Common myeloid progenitor, CD34-positive (primary cell): ENCODE measurements at places on chromosomes 6 and 20.

DNA sequence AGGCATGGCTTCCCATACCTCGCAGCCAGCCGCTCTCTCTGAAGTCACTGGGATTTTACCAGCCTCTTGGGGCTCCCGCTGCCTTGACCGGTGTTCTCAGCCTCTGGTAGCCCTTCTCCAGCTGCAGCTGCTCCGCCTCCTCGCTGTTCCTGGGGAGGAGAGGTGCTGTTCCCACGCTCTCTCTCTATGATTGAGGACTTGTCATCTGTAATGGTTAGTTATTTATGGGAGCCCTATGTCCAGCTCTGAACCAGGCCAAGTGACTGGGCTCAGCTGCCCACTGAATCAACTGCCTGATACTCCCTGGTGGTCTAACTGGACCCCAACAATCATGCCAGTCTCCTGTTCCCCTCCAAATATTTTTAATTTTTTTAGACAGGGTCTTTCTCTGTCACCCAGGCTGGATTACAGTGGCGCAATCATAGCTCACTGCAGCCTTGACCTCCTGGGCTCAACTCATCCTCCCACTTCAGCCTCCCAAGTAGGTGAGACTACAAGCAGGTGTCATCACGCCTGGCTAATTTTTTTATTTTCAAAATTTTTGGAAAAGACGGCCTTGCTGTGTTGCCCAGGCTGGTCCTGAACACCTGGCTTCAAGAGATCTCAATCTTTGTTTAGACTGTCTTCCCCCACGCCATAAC is 4.8 kb upstream of the SLC4A11 start:
- peaks cover 53% of the 10 kb centered on the region for H3K27me3 ChIP-seq
- H3K36me3 ChIP-seq: no peaks in the 10 kb centered on the region
- no peak for DNase-seq
- H3K4me3 ChIP-seq: no peak overlapping the region

- H3K36me3 ChIP-seq: no peaks in the 10 kb centered on the region
- no peak overlapping the region for H3K27ac ChIP-seq
- no peak overlapping the region for H3K4me3 ChIP-seq
Observed at GRCh38 chr6:37201726-37202125, 31.8 kb downstream of the PIM1 start.

- peak; percentile 83 for DNase-seq
- H3K4me3 ChIP-seq: no peak overlapping the region
- no peaks in the 10 kb centered on the region for H3K36me3 ChIP-seq
- H3K27ac ChIP-seq: no peak overlapping the region
Observed at GRCh38 chr6:158703837-158704822, 54.3 kb downstream of the SYTL3 start.

GRCh38 chr6:125114248-125114858 is 39.2 kb upstream of the TPD52L1 start:
- DNase-seq: peak; percentile 72
- no peak overlapping the region for H3K27ac ChIP-seq
- no peaks in the 10 kb centered on the region for H3K4me1 ChIP-seq
- no peaks in the 10 kb centered on the region for H3K36me3 ChIP-seq

GRCh38 chr6:1426416-1426815 is 37.0 kb downstream of the FOXF2 start:
- no peak for DNase-seq
- no peaks in the 10 kb centered on the region for H3K36me3 ChIP-seq
- H3K27me3 ChIP-seq: no peaks in the 10 kb centered on the region
- H3K27ac ChIP-seq: no peak overlapping the region
- no peak overlapping the region for H3K4me3 ChIP-seq

- no peaks in the 10 kb centered on the region for H3K36me3 ChIP-seq
- DNase-seq: no peak
- no peak overlapping the region for H3K4me3 ChIP-seq
- no peaks in the 10 kb centered on the region for H3K27me3 ChIP-seq
- no peaks in the 10 kb centered on the region for H3K4me1 ChIP-seq
- no peak overlapping the region for H3K27ac ChIP-seq
Observed at GRCh38 chr6:80472271-80472670, 365.8 kb downstream of the BCKDHB start.

DNA sequence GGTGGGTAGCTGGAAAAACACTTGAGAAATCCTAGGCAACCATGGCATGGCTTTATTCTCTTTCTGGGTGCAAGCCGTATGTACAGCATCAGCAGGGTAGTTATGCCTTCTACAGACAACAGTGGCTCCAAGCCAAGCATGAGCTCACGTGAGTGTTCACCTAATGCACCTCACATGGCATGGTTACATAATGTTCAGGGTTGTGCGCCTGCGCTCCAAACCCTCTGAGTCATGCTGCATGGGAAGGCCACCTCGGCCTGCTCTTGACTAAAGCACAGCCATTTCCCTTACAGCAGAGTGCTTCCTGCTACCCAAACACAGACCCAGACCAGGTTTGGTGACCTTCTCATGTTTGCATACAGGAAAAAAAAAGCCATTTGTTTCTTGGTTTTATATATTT is 96.2 kb downstream of the VIP start:
- H3K27me3 ChIP-seq: no peaks in the 10 kb centered on the region
- H3K4me3 ChIP-seq: no peak overlapping the region
- DNase-seq: peak; percentile 19
- H3K4me1 ChIP-seq: no peaks in the 10 kb centered on the region
- H3K36me3 ChIP-seq: no peaks in the 10 kb centered on the region

- no peaks in the 10 kb centered on the region for H3K36me3 ChIP-seq
- H3K4me3 ChIP-seq: no peak overlapping the region
- no peak overlapping the region for H3K27ac ChIP-seq
- no peak for DNase-seq
- H3K4me1 ChIP-seq: no peaks in the 10 kb centered on the region
Observed at GRCh38 chr6:113530769-113531168, 326.4 kb upstream of the MARCKS start.

DNA sequence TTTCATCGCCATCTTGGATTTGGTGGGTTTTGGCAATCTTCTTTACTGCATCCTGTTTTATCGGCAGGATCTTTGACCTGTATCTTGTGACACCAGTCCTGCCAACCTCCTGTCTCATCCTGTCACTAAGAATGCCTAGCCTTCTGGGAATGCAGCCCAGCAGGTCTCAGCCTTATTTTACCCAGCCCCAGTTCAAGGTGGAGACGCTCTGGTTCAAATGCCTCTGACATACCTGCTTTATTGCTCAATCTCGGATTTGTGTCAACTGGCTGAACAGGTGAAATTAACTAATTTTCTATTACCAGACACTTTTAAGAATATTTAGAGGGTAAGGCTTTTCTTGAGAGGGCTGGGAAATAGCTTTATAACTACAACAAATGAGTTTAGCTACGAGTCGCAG is 102.5 kb downstream of the SASH1 start:
- no peak overlapping the region for H3K27ac ChIP-seq
- H3K4me3 ChIP-seq: no peak overlapping the region
- H3K36me3 ChIP-seq: no peaks in the 10 kb centered on the region
- H3K4me1 ChIP-seq: peaks cover 3% of the 10 kb centered on the region

- no peaks in the 10 kb centered on the region for H3K27me3 ChIP-seq
- H3K27ac ChIP-seq: no peak overlapping the region
- no peak overlapping the region for H3K4me3 ChIP-seq
- no peaks in the 10 kb centered on the region for H3K4me1 ChIP-seq
- DNase-seq: no peak
Observed at GRCh38 chr6:52138284-52138683, 47.9 kb upstream of the IL17A start.

- H3K27ac ChIP-seq: no peak overlapping the region
- H3K27me3 ChIP-seq: no peaks in the 10 kb centered on the region
- H3K4me1 ChIP-seq: no peaks in the 10 kb centered on the region
- no peak overlapping the region for H3K4me3 ChIP-seq
- DNase-seq: no peak
Observed at GRCh38 chr20:13526551-13526950, 112.2 kb downstream of the TASP1 start.

DNA sequence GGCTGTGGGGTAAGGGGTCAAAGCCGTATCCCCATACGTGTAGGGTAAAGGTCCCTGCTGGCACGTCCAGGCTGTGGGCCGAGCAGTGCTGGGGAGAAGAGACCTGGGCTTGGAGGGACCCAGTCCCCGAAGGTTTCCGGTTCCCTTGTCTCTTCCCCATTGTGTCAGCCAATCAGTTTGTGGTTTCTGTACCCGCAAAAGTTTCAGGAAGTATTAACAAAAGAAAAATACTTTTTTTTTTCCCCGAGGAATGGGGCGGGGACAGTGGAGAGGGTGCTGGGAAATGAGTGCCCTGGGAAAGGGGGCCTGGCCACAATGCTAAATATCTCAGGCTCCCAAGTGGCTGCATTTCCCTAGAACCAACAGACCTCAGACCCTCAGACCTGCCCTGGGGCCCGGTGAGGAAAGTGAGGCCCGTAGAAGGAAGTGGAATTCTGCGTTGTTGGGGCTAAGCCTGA is 15.2 kb upstream of the AMD1 start:
- peak overlapping the region; percentile 55 for H3K27ac ChIP-seq
- peaks cover 18% of the 10 kb centered on the region for H3K4me1 ChIP-seq
- peak; percentile 80 for DNase-seq
- no peaks in the 10 kb centered on the region for H3K36me3 ChIP-seq
- no peak overlapping the region for H3K4me3 ChIP-seq
- no peaks in the 10 kb centered on the region for H3K27me3 ChIP-seq

- H3K4me1 ChIP-seq: peaks cover 41% of the 10 kb centered on the region
- no peak overlapping the region for H3K27ac ChIP-seq
- H3K36me3 ChIP-seq: no peaks in the 10 kb centered on the region
- H3K27me3 ChIP-seq: no peaks in the 10 kb centered on the region
Observed at GRCh38 chr6:108968325-108969316, 120.4 kb downstream of the ARMC2 start.

GRCh38 chr6:79668381-79668780 is 37.3 kb downstream of the SH3BGRL2 start:
- DNase-seq: no peak
- no peak overlapping the region for H3K27ac ChIP-seq
- H3K27me3 ChIP-seq: no peaks in the 10 kb centered on the region
- H3K4me3 ChIP-seq: no peak overlapping the region
- no peaks in the 10 kb centered on the region for H3K36me3 ChIP-seq

DNA sequence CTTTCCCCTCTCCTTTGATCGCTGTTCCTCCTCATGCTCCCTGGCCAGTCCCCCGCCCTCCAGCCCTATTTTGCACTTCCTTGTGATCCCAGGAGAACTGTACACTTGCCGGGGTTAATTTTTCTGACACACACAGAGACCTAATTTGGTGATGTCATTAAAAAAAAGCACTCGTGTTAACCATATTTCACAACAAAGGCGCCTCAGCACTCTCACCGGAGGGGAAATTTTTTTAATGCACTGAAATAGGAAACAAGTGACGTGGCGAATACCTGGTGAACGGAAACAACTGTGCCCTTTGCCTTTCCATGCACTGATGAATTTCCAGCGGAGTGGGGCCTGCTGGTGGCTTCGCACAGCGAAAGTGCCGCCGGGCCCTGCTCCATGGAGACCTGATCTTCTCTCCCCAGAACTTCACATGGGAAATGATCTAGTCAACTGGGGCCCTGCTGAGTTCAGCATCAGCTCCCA is 53.9 kb upstream of the TAGAP start:
- no peak overlapping the region for H3K4me3 ChIP-seq
- H3K27me3 ChIP-seq: no peaks in the 10 kb centered on the region
- peak overlapping the region; percentile 56 for H3K27ac ChIP-seq
- peaks cover 40% of the 10 kb centered on the region for H3K4me1 ChIP-seq

DNA sequence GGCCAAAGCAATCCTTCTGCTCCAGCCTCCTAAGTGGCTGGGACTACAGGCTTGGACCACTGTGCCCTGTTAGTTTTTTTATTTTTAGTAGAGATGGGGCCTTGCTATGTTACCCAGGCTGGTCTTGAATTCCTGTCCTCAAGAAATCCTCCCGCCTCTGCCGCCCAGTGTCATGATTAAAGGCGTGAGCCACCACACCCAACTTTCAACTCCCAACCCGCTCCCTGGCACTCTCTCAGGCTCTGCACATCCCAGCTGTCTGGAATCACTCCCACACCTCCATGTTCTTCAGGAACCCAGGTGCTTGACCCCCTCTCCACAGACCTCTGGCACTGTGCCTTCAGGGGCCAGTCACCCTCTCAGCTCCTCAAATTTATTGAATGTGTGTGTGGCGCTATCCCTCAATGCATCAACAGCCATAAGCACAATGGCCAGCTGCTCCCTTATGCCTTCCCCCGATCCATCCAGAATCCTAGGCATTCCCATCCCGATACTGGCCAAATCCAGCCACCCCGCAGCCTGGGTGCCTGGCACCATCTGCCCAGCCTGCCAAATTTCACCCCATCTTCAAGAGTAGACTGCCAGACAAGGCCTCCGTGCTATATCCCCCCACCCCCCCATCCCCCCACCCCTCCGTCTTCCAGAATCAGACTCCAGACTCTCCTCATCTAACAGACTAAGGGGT is 647 bp upstream of the POU5F1 start:
- no peak for DNase-seq
- no peaks in the 10 kb centered on the region for H3K4me1 ChIP-seq

DNA sequence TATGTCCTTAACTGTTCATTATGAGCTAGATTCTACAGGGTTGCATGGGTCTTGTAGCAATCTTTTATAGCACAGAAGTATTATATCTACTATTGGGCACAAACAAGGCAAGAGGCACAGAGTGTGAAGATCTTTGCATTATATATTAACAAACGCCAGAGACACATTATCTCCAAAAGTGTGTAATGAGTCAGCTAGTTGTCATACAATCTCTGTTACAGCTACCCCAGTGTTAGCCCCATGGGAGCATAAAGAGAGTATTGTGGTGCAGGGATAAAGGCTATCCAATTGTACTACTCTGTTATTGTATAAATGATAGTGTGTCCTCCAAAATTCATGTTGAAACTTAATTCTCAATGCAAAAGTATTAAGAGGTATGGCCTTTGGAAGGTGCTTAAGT is 148.4 kb upstream of the RIMS1 start:
- no peaks in the 10 kb centered on the region for H3K36me3 ChIP-seq
- H3K27me3 ChIP-seq: peaks cover 2% of the 10 kb centered on the region
- no peak overlapping the region for H3K4me3 ChIP-seq
- no peak for DNase-seq
- no peak overlapping the region for H3K27ac ChIP-seq
- H3K4me1 ChIP-seq: no peaks in the 10 kb centered on the region

GRCh38 chr20:16129411-16129810 is 443.8 kb downstream of the KIF16B start:
- no peaks in the 10 kb centered on the region for H3K36me3 ChIP-seq
- no peak overlapping the region for H3K4me3 ChIP-seq
- no peaks in the 10 kb centered on the region for H3K27me3 ChIP-seq
- no peak for DNase-seq
- no peaks in the 10 kb centered on the region for H3K4me1 ChIP-seq

GRCh38 chr6:33286946-33287914 is 1.8 kb downstream of the WDR46 start:
- no peak overlapping the region for H3K4me3 ChIP-seq
- peaks cover 58% of the 10 kb centered on the region for H3K36me3 ChIP-seq
- H3K4me1 ChIP-seq: peaks cover 23% of the 10 kb centered on the region
- no peak for DNase-seq
- H3K27me3 ChIP-seq: no peaks in the 10 kb centered on the region
- no peak overlapping the region for H3K27ac ChIP-seq
